ENCODE measurements at places on chromosomes 16 and 17.

DNA sequence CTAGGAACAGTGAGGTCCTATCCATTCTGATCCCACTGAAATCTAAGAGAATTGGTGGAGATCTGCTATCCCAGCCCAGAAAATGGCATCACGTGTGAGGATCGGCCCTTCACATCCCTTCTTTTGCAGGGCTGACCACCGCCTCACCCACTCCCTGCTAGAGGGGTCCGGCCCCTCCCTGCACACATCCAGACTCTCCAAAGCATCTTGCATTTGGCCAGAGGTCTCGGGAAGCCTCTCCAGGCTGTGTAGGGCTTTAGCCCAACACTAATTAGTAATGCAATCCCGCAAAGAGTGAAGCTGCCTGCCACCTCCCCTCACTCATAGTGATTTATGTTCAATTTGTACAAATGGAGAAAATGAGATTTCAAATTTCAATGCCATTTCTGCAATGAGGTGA is 434.4 kb upstream of the ZFHX3 start:
- DNase-seq: no peak

- DNase-seq: no peak
Observed at GRCh38 chr16:65745201-65745708, 621.2 kb upstream of the CDH5 start.

DNA sequence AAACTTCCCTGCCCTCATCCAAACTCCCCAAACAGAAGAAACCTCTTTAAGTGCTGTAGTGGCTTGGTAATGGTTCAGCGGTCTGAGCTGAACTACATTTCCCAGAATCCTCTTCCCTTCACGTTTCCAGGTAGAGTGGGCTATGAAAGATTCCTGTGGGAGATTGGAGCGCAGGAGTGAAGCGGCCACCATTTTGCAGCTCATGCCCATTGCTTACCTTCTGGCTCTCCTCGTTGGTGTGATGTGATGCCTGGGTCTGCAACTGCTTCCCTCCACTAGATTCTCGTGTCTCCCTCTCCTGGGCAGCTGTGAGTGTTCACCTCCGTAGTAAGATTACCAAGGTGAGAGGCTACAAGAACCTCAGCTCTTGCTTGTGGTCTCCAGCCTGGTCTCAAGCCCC is 82.1 kb downstream of the GPR139 start:
- DNase-seq: no peak

- no peak for DNase-seq
Observed at GRCh38 chr17:66518108-66518507, 215.7 kb downstream of the PRKCA start.

- DNase-seq: no peak
Observed at GRCh38 chr17:49224198-49224996, 6.2 kb downstream of the PHOSPHO1 start.

DNA sequence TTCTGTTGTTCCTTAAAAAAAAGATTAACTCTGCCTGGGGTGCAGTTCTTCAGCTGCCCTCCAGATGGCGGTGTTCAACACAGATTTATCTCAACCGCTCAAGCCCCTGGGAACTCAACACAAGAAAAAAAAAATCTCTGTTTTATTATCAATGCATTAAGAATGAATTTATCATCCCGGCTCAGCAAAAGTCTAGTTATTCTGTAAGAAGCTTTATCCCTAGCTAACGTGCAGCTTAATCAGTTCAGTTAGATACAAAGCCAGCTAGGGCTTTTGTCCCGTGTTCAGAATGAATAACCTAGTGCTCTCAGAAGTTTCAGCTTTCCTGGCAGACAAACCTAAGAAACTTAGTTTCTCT is 475.9 kb upstream of the CCL2 start:
- no peak for DNase-seq

DNA sequence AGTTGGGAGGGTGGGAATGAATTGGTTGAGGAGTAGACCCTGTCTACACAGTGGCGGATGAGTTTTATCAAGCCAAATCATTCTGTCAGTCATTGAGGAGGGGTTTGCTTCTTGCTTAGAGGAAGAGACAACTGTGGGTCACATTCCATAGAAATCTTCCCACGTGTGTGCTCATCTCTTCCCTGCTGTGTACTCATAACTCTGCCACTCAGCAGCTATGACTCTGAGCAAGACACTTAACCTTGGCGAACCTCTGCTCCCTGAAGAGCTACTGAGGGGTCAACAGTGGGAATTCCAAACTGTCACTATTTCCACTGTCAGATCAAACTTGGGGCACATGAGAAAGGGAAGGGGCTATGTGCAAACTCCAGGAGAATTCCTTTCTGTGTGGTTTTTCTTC is 72.6 kb upstream of the COX10 start:
- no peak for DNase-seq

GRCh38 chr17:51354936-51355335 is 94.6 kb downstream of the UTP18 start:
- no peak for DNase-seq

DNA sequence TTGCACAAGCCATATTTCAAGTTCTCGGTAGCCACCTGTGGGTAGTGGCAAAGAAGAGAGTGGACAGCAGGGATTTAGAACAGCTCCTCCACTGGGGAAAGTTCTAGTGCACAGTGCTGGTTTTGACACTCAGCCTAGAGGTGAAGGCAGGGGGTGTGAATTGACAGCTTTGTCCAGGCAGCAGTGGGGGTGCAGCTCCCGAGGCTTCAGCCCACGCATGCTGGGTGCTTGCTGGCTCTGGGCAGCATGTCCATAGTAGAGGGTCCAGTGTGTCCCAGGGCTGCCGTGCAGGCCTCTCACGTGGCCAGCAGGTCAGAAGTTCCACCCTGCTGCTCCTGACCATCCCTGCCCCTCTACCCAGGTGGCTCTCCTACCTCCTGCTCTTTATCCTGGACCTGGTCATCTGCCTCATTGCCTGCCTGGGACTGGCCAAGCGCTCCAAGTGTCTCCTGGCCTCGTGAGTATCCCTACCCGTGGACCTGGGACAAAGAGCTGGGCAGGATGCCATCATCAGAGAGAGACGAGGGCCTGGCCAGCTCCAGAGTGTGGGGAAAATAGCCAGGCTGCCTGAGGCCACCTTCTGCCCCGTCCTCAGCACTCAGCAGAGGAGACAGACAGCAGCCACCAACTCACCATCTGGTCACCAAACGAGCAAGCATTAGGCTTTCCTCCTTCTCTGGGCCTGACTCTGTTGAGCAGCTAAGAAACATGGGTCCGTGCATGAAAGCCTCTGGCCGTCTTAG is 29.8 kb downstream of the TTYH2 start:
- no peak for DNase-seq

DNA sequence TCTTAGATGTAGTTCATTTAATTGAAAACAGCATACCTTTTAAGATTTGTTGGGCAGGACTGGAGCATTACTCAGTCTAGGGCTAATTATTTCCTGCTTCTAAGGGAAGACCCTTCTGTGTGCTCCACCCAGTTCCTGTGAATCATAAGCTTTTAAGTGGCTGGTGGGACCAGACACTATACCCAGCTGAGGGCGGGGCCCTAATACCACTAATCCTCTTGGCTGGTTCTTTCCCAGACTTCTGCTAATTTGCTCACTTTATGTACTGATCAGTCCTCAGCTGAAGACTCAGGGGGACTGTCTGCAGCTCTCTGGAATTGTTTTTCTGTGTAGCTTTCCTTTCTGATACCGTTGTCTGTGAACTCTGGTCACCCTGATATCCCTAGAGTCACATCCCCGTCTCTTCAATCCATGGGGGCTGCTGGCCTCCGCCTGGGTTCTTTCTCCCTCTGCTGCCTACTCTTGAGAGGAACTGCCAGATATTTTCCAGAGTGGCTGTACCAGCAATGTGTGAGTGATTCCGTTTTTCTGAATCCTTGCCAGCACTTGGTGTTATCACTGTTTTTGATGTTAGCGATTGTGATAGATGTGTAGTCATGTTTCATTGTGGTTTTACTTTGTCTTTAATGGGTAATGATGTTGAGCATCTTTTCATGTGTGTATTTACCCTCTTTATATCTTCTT is 35.1 kb downstream of the MFSD11 start:
- no peak for DNase-seq

DNA sequence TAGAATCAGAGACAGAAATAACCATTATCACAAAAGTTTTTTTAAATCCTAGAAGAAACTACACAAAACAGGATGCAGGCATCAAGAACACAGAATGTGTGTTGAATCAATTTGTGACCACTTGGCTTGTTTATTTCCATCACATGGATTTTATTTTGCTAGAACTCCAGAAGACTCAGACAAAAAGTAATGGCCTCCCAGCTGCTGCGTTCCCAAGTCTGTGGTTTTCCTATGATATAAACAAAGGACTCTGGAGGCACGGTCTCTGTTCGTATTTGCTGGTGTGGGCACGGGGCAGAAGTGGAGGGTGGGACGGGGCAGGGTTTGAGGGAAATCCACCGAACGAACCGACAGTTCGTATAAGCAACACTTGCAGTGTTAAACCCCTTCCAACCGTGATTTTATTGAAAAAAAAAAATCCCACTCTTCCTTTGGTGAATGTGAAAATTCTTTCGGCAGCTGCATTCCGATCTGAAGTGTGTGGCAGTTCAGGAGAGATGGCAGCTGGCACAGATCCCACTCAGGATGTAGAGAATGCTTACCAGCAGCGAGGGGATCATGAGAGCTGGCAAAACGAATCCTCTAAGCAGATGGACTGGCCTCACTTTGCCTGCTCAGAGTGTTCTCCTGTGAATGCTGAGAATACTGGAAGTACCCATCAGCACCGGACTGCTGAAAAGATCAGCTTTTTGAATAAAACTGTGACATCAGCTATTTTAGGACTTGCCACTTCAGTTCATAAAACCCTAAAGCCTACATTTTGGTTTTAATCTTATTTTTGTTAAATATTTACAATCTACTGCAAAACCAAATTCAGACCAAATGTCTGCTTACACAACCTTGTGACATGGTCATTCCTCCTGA is 165.2 kb downstream of the VPS53 start:
- no peak for DNase-seq

DNA sequence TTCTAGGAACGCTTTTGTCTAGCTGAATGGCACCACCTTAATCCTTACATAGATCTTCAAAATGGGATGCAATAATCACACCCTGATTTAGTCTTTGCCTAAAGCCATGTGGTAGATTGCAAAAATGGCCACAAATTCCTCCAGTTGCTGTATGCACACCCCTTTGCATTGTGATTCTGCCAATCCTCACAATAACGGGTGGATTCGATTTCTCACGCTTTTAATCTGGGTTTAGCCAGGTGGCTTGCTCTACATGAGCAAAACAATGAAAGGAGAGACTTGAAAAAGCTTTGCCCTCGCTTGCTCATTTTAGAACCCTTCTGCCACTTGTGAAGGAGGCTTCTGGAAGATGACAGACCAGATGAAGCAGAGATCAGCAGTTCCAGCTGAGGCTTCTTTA is 50.3 kb upstream of the B4GALNT2 start:
- no peak for DNase-seq

- no peak for DNase-seq
Observed at GRCh38 chr17:82929011-82929622, 89.3 kb upstream of the ZNF750 start.

- no peak for DNase-seq
Observed at GRCh38 chr17:4594931-4595684, 10.8 kb downstream of the SMTNL2 start.

GRCh38 chr16:80656711-80657150 is 115.9 kb downstream of the DYNLRB2 start:
- no peak for DNase-seq

GRCh38 chr16:64933885-64934284 is 188.0 kb downstream of the CDH11 start:
- DNase-seq: no peak

DNA sequence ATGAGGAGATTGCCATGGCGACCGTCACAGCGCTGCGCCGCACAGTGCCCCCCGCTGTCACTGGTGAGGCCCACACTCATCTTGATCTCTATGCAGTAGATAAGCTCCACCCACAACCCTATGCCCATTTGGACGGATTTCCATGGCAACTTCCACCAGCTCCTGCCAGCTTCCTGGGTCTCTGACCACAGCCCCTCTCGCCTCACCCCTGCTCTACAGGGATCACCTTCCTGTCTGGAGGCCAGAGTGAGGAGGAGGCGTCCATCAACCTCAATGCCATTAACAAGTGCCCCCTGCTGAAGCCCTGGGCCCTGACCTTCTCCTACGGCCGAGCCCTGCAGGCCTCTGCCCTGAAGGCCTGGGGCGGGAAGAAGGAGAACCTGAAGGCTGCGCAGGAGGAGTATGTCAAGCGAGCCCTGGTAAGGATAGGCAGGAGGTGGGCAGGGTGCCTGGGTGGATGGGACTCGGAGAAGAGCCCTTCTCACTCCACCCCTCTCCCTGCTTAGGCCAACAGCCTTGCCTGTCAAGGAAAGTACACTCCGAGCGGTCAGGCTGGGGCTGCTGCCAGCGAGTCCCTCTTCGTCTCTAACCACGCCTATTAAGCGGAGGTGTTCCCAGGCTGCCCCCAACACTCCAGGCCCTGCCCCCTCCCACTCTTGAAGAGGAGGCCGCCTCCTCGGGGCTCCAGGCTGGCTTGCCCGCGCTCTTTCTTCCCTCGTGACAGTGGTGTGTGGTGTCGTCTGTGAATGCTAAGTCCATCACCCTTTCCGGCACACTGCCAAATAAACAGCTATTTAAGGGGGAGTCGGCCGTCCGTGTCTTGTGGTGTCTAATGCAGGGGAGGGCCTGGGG is 4.3 kb downstream of the ALDOA start:
- DNase-seq: no peak

GRCh38 chr17:27990100-27990499 is 52.4 kb upstream of the NLK start:
- DNase-seq: no peak

DNA sequence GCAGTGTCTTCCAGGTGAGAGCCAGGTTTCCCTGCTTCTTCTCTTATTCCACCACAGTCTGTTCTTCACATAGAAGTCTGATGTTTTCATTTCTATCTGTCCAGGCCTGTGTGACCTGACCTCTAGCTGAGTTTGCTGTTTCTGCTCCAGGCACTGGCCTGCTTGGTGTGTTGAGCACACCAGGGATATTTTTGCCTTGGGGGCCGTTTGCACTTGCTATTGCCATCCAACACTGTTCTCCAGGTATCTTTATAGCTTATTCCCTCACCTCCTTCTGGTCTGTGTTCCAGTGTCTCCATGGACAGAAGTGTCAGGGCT is 41.4 kb downstream of the MRTFB start:
- no peak for DNase-seq

DNA sequence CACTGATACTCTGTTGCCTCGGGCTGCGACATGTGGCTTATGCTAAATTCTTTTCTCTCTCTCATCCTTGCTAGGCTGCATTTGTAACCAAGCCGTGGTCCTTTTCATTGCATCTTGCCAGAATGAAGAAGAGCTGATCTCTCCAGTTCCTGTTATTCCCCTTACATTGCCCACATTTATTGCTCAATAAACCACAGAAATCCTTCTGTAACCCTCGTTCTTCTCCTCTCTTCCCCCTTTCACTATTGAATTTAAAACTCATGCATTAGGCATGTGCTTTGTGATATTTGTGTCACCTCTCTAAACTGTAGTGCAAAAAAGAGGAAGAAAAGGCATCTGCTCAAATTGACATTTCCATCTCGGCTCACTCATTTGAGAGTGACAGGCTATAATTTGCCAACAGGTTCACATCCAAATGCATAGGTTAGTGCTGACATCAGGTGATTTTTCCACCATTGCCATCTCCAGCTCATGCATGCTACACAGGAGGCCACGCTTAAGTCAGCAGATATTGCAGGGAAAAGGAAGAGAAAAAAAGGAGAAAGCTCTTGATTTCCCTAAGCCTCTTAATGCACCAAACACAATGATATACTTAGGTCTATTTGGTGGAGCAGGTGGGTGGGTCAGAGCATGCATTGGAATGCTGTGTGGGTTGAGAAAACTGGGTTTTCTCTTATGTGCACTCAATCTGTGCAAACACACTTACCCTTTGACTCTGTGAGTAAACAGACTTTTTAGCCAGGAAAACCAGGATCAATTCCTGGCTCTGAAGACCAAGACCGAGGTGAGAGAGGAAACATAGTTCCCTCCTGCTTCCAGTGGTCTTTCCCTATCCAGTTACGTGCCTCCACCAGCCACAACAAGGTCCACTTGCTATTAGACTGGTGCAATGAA is 642.7 kb downstream of the HS3ST4 start:
- DNase-seq: no peak
